ENCODE measurements at places on chromosomes 4 and X. TPM values are rescaled to one million over a fixed set of nuclear protein-coding genes. Genes with fewer than 3 reads are reported as not detected.
A peak's percentile ranks its signal among the peaks of the same experiment; 100 is the strongest.

DCAF16 gene
- total RNA-seq, result 40.7 TPM

TXK gene
- total RNA-seq, result 7.9 TPM

UGT2A1 gene
- not detected for total RNA-seq

SPACA5 gene
- not detected for total RNA-seq

- peak; percentile 90 for DNase-seq
These were observed at the start of gene CASP6 for GRCh38 chr4:109702950-109703663. Gene CASP6, minus strand, starts transcription at chr4:109703445. Its CDS starts 50 bp downstream, at chr4:109703395.

DNA sequence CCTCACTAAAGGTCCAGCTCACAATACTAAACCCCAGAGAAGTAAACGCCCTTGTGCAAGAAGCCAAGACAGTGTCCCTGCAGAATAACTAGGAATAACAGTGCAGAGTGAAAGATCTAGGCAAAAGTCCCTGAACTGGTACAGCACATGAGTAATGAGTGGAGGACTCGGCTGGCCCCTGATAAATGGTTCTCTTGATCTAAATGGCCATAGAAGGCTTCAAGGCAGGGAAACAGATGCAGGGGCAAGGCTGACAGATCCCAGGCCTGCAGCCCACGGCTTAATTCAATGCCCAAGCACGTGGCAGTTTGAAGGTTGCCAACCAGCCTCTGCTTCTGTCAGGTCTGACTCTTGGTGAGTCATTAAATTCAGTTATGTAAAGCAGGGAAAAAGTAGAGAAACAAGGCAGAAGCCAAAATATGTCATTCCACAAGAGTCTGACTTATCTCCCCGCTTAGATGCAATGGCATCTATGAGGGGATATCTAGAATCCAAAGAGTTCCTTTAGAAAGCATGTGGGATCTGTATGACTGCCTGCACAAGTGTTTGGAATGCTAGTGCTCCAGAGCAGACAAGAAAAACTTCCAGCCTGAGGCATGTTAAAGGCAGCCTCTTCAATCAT is 121.3 kb downstream of the PRDM5 start:
- H3K4me1 ChIP-seq, result no peaks in the 10 kb centered on the region
- no peak overlapping the region for H3K4me3 ChIP-seq
- H3K36me3 ChIP-seq, result no peaks in the 10 kb centered on the region

DNA sequence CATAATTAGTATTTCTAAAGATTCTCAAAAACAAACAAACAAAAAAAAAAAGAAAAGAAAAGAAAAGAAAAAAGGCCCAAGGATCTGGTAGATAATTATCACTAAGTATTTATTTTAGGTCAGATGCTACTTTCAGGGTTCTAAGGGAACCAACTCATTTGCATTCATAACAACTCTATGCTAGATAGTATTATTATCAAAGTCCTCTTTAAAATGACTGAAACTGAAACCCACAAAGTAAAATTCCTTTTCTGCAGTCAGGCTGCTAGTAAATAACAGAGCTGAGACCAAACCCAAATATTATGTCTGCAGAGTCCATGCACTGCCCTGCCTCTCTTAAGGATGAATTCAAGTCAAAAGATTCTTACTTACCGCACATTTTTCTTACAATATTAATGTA is 38.3 kb upstream of the MAPK10 start:
- no peaks in the 10 kb centered on the region for H3K4me1 ChIP-seq
- no peaks in the 10 kb centered on the region for H3K36me3 ChIP-seq
- no peak overlapping the region for H3K4me3 ChIP-seq
- no peaks in the 10 kb centered on the region for H3K27me3 ChIP-seq
- no peak for DNase-seq
- H3K27ac ChIP-seq, result no peak overlapping the region

TRAM1L1 gene
- 4.2 TPM for total RNA-seq

GRCh38 chr4:182242787-182243186 is 415 bp upstream of the TENM3 start:
- DNase-seq, result no peak
- no peak overlapping the region for H3K27ac ChIP-seq
- no peaks in the 10 kb centered on the region for H3K4me1 ChIP-seq
- H3K4me3 ChIP-seq, result no peak overlapping the region
- no peaks in the 10 kb centered on the region for H3K36me3 ChIP-seq

GRCh38 chr4:2085496-2085901 is 26.4 kb downstream of the NAT8L start:
- no peaks in the 10 kb centered on the region for H3K36me3 ChIP-seq
- DNase-seq, result no peak
- no peaks in the 10 kb centered on the region for H3K27me3 ChIP-seq
- no peak overlapping the region for H3K27ac ChIP-seq
- no peaks in the 10 kb centered on the region for H3K4me1 ChIP-seq

DNA sequence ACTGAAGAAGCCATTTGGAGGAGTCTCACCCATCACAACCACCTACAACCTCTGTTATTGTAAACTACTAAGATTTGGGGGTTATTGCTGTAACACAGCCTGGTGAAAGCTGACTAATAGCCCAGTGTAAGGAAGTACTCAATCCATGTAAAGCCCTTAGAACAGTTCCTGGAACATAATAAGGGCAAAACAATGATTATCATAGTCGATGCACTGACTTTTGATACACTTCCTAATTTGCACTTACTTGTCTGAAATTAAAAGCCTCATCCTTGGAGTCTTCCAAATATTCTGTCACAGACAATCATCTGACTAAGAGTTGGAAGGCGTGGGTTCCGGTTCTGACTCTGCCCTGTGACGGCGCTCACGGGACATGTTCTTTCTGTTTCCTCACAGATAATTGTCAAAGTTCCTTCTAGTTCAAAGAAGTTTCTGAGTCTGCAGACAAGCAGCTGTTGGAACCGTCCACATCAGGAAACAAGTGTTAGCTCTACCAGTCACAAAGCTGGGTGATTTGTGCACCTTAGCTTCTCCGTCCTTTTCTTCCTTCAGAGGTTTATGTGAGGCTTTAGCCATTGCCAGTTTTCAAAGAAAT is 33.4 kb upstream of the RASGEF1B start:
- no peaks in the 10 kb centered on the region for H3K27me3 ChIP-seq
- no peaks in the 10 kb centered on the region for H3K36me3 ChIP-seq
- peak overlapping the region; percentile 73 for H3K27ac ChIP-seq
- H3K4me3 ChIP-seq, result no peak overlapping the region

- no peaks in the 10 kb centered on the region for H3K27me3 ChIP-seq
- H3K27ac ChIP-seq, result peak within 1 kb of the TSS; percentile 74
- H3K4me1 ChIP-seq, result no peaks in the 10 kb centered on the region
These were observed at the start of gene OPHN1 for GRCh38 chrX:68433155-68433980. Gene OPHN1, minus strand, starts transcription at chrX:68433495. Its CDS starts 475 bp downstream, at chrX:68433020.

MAML3 gene
- 10.4 TPM for total RNA-seq

- H3K4me1 ChIP-seq, result no peaks in the 10 kb centered on the region
- no peak for DNase-seq
- H3K27me3 ChIP-seq, result no peaks in the 10 kb centered on the region
- no peaks in the 10 kb centered on the region for H3K36me3 ChIP-seq
These were observed 46.4 kb upstream of the NEUROG2 start for GRCh38 chr4:112562254-112562879.

GRCh38 chrX:154412468-154412867 is 1.1 kb downstream of the TAFAZZIN start:
- H3K4me3 ChIP-seq, result no peak overlapping the region
- H3K4me1 ChIP-seq, result peaks cover 6% of the 10 kb centered on the region
- peak overlapping the region; percentile 90 for H3K27ac ChIP-seq
- H3K27me3 ChIP-seq, result no peaks in the 10 kb centered on the region
- H3K36me3 ChIP-seq, result no peaks in the 10 kb centered on the region
- no peak for DNase-seq

DNA sequence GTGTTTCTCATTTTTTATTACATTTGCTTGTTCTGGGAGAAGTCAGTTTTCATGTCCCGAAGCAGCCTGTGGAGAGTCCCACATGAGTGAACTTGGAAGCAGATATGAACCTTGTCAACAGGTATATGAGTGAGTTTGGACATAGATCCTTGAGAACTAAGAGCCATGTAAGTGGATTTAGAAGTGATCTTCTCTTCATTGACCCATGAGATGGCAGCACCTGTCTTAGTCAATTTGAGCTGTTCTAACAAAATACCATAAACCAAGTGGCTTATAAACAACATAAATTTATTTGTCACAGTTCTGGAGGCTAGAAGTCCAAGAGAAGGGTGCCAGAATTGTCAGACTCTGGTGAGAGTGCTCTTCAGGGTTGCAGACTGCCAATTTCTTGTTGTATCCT is 1043.8 kb downstream of the ADGRL3 start:
- no peak for DNase-seq
- H3K4me3 ChIP-seq, result no peak overlapping the region
- H3K36me3 ChIP-seq, result no peaks in the 10 kb centered on the region

CCKAR gene
- not detected for total RNA-seq

- no peaks in the 10 kb centered on the region for H3K36me3 ChIP-seq
These were observed 54.1 kb downstream of the ANK2 start for GRCh38 chr4:113103556-113103955.

WNK3 gene
- 5.6 TPM for total RNA-seq

KIAA1210 gene
- 0.03 TPM for total RNA-seq

DNA sequence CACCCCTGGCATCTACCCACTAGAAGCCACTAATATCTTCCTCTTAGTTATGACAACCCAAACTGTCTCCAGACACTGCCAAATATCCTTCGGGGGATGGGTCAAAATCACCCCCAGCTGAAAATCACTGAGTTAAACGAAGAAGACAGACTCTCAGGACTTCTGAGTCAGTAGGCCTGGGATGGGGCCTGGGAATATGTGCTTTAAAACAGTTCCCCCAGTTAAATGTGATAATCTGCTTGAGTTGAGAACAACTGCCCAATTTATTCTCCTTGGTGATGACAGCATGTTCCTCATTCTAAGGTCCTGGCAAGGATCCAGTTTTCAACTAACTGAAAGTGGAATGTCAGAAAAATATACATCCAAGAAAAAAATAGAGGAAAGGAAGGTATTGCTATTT is 52.4 kb downstream of the CBLL2 start:
- H3K27ac ChIP-seq, result no peak overlapping the region
- no peak overlapping the region for H3K4me3 ChIP-seq
- peaks cover 3% of the 10 kb centered on the region for H3K27me3 ChIP-seq
- no peaks in the 10 kb centered on the region for H3K36me3 ChIP-seq
- DNase-seq, result no peak

ZCCHC4 gene
- 8.4 TPM for total RNA-seq

HDX gene
- 5.9 TPM for total RNA-seq

GRCh38 chrX:55187281-55187680 is 32.9 kb upstream of the PAGE5 start:
- no peaks in the 10 kb centered on the region for H3K27me3 ChIP-seq
- H3K36me3 ChIP-seq, result no peaks in the 10 kb centered on the region
- DNase-seq, result no peak
- no peak overlapping the region for H3K27ac ChIP-seq

RASL11B gene
- total RNA-seq, result 4.3 TPM

DNA sequence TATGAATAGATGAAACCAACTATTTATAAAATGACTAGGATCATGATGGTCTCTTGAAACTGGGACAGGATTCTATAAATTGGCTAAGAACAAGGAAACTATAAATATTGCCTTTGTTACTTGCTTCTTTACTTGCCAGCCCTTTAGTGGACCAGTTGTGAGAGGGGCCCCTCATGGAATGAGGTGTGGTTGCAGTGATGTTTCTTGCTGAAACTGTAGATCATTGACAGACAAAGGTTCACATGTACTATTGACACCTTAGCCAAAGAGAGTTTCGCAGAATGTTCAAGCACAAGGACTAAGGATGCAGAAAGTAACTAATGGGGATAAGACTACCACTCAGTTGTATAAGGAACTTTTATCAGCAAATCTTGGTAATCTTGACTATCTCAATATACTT is 135.0 kb upstream of the SMIM10 start:
- H3K27ac ChIP-seq, result no peak overlapping the region
- H3K4me3 ChIP-seq, result no peak overlapping the region
- no peaks in the 10 kb centered on the region for H3K4me1 ChIP-seq
- H3K27me3 ChIP-seq, result peaks cover 3% of the 10 kb centered on the region
- H3K36me3 ChIP-seq, result no peaks in the 10 kb centered on the region
- DNase-seq, result no peak

CXorf49 gene
- not detected for total RNA-seq

DNA sequence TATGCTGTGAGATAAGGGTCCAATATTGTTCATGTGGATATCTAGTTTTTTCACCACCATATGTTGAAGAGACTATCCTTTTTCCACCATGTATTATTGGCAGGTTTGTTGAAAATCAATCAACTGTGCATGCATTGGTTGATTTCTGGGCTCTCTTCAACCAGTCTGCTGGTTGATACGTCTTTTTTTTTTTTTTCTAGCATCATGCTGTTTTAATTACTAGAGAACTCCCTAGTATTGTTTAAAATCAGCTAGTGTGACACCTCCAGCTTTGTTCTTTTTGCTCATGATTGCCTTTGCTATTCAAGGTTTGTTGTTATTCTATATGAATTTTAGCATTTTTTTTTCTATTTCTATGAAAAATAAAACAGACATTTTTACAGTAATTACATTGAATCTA is 123.9 kb downstream of the SLC7A11 start:
- no peak overlapping the region for H3K27ac ChIP-seq
- DNase-seq, result no peak

TLR10 gene
- 2.0 TPM for total RNA-seq

PYURF gene
- 63.0 TPM for total RNA-seq

DNA sequence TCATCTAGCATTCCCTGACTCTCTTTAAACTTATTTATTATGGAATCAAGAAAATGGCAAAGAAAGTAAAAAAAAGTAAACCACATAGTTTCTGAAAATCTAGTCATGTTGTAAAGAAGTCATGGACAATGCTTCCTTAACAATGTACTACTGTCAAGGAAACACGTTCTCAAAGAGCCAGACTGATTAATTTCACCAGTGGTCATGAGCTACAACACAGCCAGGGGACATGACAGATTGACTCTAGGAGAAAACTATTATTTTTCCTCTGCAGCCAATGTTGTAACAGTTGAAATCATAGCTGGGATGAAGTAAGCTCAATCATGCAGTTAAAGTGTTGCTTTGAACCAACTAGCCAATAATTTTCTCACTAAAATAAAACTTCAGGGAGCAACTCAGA is 109.2 kb downstream of the MAPK10 start:
- no peaks in the 10 kb centered on the region for H3K27me3 ChIP-seq
- no peaks in the 10 kb centered on the region for H3K4me1 ChIP-seq
- no peak overlapping the region for H3K27ac ChIP-seq
- no peak for DNase-seq
- no peak overlapping the region for H3K4me3 ChIP-seq
- no peaks in the 10 kb centered on the region for H3K36me3 ChIP-seq

GRCh38 chr4:70895811-70896491 is 6.2 kb upstream of the MOB1B start:
- no peaks in the 10 kb centered on the region for H3K4me1 ChIP-seq
- no peak for DNase-seq
- H3K36me3 ChIP-seq, result no peaks in the 10 kb centered on the region
- H3K4me3 ChIP-seq, result no peak overlapping the region
- H3K27me3 ChIP-seq, result no peaks in the 10 kb centered on the region

DNA sequence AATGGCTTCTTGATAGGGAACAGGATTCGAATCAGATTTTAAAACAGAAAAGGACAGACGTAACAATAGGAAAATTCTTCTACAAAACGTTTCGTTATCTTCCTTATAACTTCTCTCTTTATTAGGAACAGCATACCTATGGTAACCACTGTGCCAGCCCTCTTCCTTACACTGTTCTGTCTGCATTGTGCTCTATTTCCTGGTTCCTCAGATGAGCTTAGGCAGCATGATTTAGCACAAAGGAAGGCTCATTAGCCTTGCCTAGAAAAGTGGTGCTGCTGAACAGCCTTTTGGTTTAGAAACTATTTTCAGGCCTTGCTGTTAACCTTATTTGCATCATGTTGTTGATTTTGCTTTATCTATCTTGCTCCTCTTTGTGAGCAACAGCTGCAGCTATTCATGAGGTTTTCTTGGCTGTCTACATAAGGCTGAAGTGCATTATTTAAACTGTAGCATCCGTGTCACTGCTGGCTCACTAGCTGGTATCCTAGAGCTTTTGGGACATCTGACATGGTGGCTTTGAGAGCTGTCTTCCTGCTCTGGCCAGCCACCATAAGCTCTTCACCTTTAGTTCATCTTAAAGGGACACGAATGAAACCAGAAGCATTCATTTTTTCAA is 69.9 kb upstream of the NRK start:
- H3K27ac ChIP-seq, result no peak overlapping the region
- no peaks in the 10 kb centered on the region for H3K27me3 ChIP-seq
- no peaks in the 10 kb centered on the region for H3K4me1 ChIP-seq
- no peak overlapping the region for H3K4me3 ChIP-seq
- no peak for DNase-seq

Measured in kidney (tissue), 22 donors.